ENCODE measurements at places on chromosomes 5 and 9. TPM values are rescaled to one million over a fixed set of nuclear protein-coding genes. Genes with fewer than 3 reads are reported as not detected.
A peak's percentile ranks its signal among the peaks of the same experiment; 100 is the strongest.

The AFAP1L1 gene
- not detected for total RNA-seq

The SELENOP gene
- total RNA-seq = 0.12 TPM

The PTPRD gene
- total RNA-seq = not detected

The ELOVL7 gene
- total RNA-seq = 0.44 TPM

The TTC23L gene
- total RNA-seq = not detected

The CXXC5 gene
- total RNA-seq = 1.8 TPM

The COX7C gene
- 432 TPM for total RNA-seq

The CMYA5 gene
- 0.12 TPM for total RNA-seq

The SLC12A7 gene
- 6.6 TPM for total RNA-seq

DNA sequence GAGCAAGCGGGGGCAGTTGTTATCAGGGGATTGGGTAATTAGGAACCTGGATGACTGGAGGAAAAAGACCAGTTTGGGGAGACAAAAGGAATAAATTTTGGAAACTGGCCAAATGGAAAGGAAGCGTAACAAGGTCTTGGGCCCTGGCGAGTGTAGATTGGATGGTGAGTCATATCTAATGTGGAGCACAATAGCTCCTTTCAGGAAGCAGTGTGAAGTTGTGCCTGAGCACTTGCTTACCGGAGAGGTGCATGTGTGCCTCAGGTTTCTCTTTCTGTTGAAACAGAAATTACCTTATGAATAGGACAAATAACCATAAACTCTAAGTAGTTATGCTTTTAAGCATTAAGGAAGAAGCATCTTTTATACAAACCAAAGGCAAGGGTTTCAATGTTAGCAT is 176.4 kb downstream of the KIF4B start:
- no peaks in the 10 kb centered on the region for H3K4me1 ChIP-seq
- H3K27me3 ChIP-seq = no peaks in the 10 kb centered on the region
- H3K36me3 ChIP-seq = no peaks in the 10 kb centered on the region
- DNase-seq = no peak

GRCh38 chr5:58012102-58012501 is 447.8 kb downstream of the PLK2 start:
- no peak overlapping the region for H3K4me3 ChIP-seq
- no peaks in the 10 kb centered on the region for H3K4me1 ChIP-seq
- no peaks in the 10 kb centered on the region for H3K27me3 ChIP-seq
- no peak overlapping the region for H3K27ac ChIP-seq
- H3K36me3 ChIP-seq = no peaks in the 10 kb centered on the region

DNA sequence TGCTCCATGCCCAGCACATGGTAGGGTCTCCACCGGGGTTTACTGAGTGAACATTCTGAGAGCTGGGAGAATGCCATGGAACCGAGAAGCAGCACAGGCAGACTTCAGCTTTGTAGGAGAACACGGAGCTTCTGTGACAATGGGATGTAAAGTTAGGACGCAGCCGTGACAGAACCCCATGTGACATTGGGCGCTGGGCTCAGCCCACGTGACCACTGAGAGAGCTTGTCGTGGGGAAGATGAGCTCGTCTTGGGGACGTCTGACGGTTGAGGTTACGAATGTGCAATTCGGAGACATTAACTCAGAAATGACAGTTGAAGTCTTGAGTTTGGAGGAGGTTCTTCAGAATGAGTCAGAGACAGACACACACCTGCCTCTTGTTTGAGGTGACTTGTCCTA is 13.5 kb downstream of the SDHA start:
- peaks cover 14% of the 10 kb centered on the region for H3K4me1 ChIP-seq
- no peaks in the 10 kb centered on the region for H3K27me3 ChIP-seq
- no peak for DNase-seq
- no peak overlapping the region for H3K4me3 ChIP-seq
- H3K36me3 ChIP-seq = peaks cover 56% of the 10 kb centered on the region

DNA sequence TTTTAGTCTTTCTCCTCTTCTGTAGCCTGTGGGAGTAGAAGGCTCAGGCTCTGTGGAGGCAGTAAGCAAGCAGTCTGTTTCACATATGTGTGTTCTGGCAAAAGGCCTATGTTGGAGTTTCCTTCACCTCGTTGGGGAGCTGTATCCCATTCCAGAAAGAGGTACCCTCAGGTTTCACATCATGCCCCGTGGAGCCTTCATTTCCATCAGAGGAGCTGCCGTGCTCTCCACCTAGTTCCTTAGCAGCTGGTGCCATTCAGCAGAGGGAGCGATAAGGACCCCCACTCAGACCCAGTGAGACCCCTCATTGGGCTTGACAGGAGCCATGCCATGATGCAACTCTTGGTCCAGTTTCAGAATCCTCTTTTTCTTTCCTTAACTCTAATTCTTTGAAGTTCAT is 50.6 kb upstream of the ANGPTL2 start:
- no peaks in the 10 kb centered on the region for H3K27me3 ChIP-seq
- H3K4me3 ChIP-seq = no peak overlapping the region
- peak; percentile 30 for DNase-seq
- H3K27ac ChIP-seq = no peak overlapping the region
- no peaks in the 10 kb centered on the region for H3K4me1 ChIP-seq

GRCh38 chr5:112232667-112233066 is 186.4 kb downstream of the EPB41L4A start:
- H3K27me3 ChIP-seq = peaks cover 10% of the 10 kb centered on the region
- H3K4me1 ChIP-seq = no peaks in the 10 kb centered on the region
- H3K36me3 ChIP-seq = no peaks in the 10 kb centered on the region
- no peak overlapping the region for H3K4me3 ChIP-seq
- DNase-seq = no peak

- H3K27me3 ChIP-seq = no peaks in the 10 kb centered on the region
- H3K4me1 ChIP-seq = no peaks in the 10 kb centered on the region
These were observed 364.6 kb upstream of the TRPC7 start for GRCh38 chr5:136729901-136730355.

GRCh38 chr9:131407717-131408195 is 13.9 kb downstream of the PRRC2B start:
- H3K4me3 ChIP-seq = peak overlapping the region; percentile 70
- H3K27me3 ChIP-seq = no peaks in the 10 kb centered on the region
- H3K27ac ChIP-seq = peak overlapping the region; percentile 86
- H3K4me1 ChIP-seq = peaks cover 89% of the 10 kb centered on the region
- H3K36me3 ChIP-seq = peaks cover 15% of the 10 kb centered on the region
- peak; percentile 76 for DNase-seq

DNA sequence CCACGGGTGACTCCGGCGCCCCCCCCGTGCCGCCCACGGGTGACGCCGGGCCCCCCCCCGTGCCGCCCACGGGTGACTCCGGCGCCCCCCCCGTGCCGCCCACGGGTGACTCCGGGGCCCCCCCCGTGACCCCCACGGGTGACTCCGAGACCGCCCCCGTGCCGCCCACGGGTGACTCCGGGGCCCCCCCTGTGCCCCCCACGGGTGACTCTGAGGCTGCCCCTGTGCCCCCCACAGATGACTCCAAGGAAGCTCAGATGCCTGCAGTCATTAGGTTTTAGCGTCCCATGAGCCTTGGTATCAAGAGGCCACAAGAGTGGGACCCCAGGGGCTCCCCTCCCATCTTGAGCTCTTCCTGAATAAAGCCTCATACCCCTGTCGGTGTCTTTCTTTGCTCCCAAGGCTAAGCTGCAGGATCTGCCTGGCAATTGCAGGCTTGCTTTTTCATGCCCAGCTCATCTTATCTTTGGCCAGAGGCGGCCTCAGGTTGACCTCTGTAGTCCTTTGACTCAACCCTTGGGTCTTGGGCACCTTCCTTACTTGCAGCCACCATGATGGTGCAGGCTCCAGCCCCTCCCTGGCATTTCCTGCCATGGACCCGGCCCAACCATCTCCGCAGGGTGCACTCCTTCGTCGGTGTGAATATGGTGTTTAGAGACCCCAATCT is 9.8 kb downstream of the CEL start:
- H3K36me3 ChIP-seq = no peaks in the 10 kb centered on the region
- H3K27me3 ChIP-seq = peaks cover 13% of the 10 kb centered on the region
- H3K4me1 ChIP-seq = no peaks in the 10 kb centered on the region
- H3K4me3 ChIP-seq = no peak overlapping the region
- no peak overlapping the region for H3K27ac ChIP-seq
- DNase-seq = no peak

DNA sequence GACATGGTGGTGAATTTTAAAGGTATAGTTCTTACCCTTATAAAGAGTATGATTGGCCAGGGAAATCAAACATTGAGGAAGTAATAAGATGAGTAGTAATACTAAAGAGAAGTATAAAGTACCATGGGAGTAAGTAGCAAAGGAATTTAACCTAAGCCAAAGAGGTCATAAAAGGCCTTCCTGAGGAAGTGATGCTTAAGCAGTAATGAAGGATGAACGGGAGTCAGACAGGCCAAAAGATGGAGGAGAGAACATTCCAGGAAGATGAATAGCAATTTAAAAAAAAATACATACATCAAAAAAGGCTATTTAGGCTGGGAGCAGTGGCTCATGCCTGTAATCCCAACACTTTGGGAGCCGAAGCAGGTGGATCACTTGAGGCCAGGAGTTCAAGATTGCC is 29.0 kb downstream of the KLHL3 start:
- DNase-seq = no peak
- no peaks in the 10 kb centered on the region for H3K4me1 ChIP-seq
- H3K36me3 ChIP-seq = peaks cover 2% of the 10 kb centered on the region
- H3K27ac ChIP-seq = no peak overlapping the region

GRCh38 chr5:65101632-65102100 is 332.9 kb downstream of the CWC27 start:
- H3K27ac ChIP-seq = no peak overlapping the region
- peaks cover 34% of the 10 kb centered on the region for H3K4me1 ChIP-seq
- H3K36me3 ChIP-seq = no peaks in the 10 kb centered on the region
- H3K27me3 ChIP-seq = peaks cover 18% of the 10 kb centered on the region

DNA sequence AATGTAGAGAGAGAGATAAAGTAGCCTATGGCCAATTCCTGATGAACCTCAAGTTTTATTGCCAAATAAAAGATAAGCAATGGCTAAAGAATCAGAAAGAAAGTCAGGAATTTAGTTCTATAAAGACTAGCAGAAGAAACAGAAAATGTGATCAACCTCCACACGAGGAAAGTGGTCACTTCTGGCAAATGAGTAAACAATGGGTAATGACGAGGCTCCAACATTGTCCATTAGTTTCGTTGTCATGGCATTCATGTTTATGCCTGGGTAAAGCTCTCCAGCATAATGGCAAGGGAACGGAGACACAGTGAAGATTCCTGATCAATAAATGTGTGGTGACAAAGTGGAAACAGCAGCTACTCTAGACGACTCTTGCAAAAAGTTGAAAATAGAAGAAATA is 341.8 kb upstream of the CTNND2 start:
- H3K4me3 ChIP-seq = no peak overlapping the region
- no peaks in the 10 kb centered on the region for H3K27me3 ChIP-seq
- H3K36me3 ChIP-seq = no peaks in the 10 kb centered on the region
- no peak for DNase-seq
- no peak overlapping the region for H3K27ac ChIP-seq

- H3K4me1 ChIP-seq = no peaks in the 10 kb centered on the region
- H3K27me3 ChIP-seq = peaks cover 2% of the 10 kb centered on the region
- H3K4me3 ChIP-seq = no peak overlapping the region
- H3K27ac ChIP-seq = no peak overlapping the region
- no peak for DNase-seq
These were observed 455.4 kb downstream of the EBF1 start for GRCh38 chr5:158644301-158644700.

DNA sequence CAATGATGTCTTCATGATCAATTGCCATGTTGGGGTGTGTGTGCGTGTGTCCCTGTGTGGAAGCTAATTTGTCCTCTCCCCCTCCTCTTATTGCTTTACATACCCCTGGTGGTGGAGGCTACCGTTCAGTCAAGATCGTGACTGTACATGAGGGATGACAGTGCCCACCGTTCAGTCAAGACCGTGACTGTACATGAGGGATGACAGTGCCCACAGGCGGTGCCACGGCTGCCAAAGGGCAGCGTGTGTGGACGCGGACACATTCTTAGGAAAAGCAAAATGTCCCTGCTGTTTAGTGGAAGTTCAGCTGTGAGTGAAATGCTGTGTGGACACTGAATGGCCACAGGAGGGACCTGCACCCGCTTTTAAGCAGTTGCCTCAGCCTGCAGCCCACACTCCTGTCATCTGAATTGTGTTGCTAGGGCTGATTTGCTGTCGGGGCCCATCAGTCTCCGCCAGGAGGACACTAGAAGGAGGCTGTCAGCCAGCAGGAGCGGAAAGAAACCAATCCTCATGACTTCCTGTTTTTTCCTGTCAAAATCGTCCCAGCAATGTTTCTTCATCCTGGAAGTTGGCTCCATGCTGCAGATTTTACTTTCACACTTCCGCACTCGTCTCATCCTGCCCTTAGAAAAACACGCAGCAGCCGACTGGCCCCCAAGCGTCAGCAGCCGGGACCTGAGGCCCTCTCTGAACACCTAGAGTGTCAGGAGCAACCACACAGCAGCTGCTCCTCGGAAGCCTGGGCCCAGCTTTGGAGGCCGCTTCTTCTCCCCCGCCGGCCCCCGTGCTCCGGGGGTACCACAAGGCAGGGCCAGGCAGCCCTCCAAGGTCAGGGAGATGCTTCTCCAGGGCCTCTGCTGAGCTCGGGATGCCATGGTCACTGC is 9.1 kb downstream of the OR2V1 start:
- H3K4me1 ChIP-seq = no peaks in the 10 kb centered on the region
- no peak for DNase-seq
- H3K36me3 ChIP-seq = peaks cover 1% of the 10 kb centered on the region
- no peak overlapping the region for H3K4me3 ChIP-seq

- no peak overlapping the region for H3K27ac ChIP-seq
- peaks cover 39% of the 10 kb centered on the region for H3K27me3 ChIP-seq
- no peaks in the 10 kb centered on the region for H3K4me1 ChIP-seq
- no peak for DNase-seq
- no peak overlapping the region for H3K4me3 ChIP-seq
These were observed 27.0 kb downstream of the MSX2 start for GRCh38 chr5:174751154-174752000.

GRCh38 chr5:53749621-53750020 is 189.2 kb downstream of the NDUFS4 start:
- H3K36me3 ChIP-seq = no peaks in the 10 kb centered on the region
- DNase-seq = no peak
- no peaks in the 10 kb centered on the region for H3K4me1 ChIP-seq
- no peak overlapping the region for H3K4me3 ChIP-seq
- no peak overlapping the region for H3K27ac ChIP-seq

DNA sequence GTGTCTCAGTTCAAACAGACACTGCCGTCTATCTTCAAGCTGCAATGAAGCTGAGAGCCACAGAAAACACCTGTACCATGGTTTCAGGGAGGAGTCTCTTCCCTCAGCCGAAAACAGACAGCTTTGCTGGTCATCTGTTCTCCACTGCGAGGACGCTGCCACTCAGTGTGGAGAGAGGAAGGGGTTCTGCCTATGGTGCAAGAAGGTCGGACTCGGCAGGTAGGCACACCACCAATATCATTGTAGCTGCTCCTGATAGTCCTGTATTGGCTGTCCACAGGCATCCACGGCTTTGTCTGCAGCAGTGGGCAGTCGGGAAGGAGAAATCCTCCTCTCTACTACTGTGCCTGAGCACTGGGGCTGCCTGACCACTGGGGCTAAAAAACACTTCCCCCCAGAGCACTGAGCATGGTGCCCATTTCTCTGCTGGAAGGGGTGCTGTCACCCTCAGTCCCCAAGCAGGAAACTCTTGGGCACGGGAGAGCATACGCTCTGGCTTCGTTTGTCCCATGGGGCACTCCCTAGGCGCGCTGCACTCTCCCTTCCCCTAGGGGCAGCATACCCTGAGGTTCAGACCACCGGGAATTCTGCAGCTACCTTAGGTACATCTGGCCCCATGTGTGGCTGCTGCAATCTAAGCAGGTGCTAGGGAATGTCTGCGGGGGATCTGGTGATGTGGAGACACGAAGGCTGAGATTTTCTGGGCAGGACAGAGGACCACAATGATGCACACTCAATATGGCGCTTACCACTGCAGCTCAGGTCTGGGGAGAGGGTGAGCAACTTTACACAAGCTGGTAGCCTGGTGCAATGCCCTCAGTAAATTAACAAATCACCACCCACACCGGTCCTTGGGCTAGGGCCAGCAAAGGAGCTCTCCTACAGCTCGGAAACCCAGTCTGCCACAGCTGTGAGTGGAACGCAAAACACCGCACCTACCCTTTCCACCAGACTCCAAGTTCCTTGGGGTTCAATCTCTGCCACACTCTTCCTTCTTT is 880.9 kb upstream of the SEMA6A start:
- H3K27ac ChIP-seq = no peak overlapping the region
- peaks cover 2% of the 10 kb centered on the region for H3K4me1 ChIP-seq
- peak overlapping the region; percentile 27 for H3K4me3 ChIP-seq

All from activated CD8-positive, alpha-beta memory T cell treated with anti-CD3 and anti-CD28 coated beads, Interleukin-2, amount 10 ng/mL, durations not matched to agents 7 days and 5 days (primary cell).